Stomach (tissue), 19 donors: ENCODE measurements at places on chromosomes 13 and 19. TPM values are rescaled to one million over a fixed set of nuclear protein-coding genes. Genes with fewer than 3 reads are reported as not detected.
A peak's percentile ranks its signal among the peaks of the same experiment; 100 is the strongest.

DNA sequence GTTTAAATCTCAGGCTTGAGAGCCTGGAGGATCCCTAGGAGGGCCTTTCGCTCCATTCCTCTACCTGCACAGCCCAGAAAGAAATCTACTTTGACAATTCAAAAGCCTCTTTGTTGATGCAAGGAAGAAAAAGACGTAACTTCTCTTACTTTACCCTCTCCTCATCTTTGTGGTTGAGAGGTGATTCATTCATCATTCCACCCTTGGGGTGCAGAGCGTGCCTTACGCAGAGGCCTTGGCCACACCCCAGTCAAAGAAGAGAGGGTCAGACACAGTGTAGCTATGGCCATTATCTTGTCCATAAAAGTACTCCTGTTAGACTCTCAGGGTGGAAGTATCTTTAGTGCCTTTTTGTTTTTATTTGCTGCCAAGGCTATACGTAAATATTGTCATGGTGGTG is 184.0 kb downstream of the IRS2 start:
- H3K4me3 ChIP-seq, result no peak overlapping the region
- H3K36me3 ChIP-seq, result no peaks in the 10 kb centered on the region
- DNase-seq, result no peak
- no peak overlapping the region for H3K27ac ChIP-seq
- H3K4me1 ChIP-seq, result no peaks in the 10 kb centered on the region
- no peaks in the 10 kb centered on the region for H3K27me3 ChIP-seq

DNA sequence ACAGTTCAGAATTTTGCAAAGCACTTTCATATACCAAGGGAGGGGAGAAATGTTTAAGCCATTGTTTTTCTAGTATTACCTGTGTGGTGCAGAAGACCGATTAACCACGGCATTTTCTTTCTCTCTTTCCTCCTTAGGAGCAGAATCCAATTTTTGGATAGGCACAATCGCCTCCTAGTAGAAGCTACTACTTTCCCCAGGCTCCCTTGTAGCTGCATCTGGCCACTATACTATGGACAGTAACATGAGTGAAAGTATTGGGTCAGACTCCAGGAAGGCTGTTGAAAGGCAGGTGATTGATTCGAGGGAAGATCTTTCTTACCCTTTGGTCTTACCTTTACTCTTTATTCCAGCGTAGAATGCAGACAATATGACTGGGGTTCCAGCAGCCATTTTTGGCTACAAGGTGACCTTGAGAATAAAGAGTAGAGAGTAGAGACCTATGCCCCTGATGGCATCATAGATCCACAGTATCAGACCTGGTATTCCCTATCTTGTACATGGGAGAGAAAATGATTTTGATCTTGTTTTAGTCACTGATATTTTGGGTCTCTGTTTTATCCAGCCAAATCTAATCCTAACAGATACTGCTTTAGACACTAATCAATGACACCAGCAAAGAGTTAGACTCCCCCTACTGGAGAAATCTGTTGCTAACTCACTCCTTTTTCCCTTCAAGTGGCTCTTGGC is 77.0 kb downstream of the LRRC63 start:
- no peak overlapping the region for H3K4me3 ChIP-seq
- no peak for DNase-seq
- H3K27me3 ChIP-seq, result no peaks in the 10 kb centered on the region
- H3K4me1 ChIP-seq, result no peaks in the 10 kb centered on the region

The TICAM1 gene
- total RNA-seq, result 37.9 TPM

DNA sequence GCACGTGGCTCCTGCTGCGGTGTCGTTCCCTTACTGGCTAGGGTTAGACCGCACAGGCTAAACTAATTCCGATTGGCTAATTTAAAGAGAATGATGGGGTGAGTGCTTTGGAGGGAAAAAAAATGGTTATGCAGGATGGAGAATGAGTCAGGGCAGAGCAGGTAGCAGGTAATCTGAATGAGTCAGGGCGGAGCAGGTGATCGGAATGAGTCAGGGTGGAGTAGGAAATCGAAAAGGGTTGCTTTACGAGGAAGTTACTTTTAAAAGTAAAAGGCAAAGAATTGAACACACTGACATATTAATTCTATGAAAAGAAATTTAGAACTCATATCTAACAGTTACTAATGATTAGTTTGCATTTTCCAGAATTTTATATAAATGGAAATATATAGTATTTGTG is 335.5 kb downstream of the FOXO1 start:
- H3K36me3 ChIP-seq, result no peaks in the 10 kb centered on the region
- H3K27me3 ChIP-seq, result no peaks in the 10 kb centered on the region
- no peak overlapping the region for H3K4me3 ChIP-seq
- DNase-seq, result no peak
- peaks cover 1% of the 10 kb centered on the region for H3K4me1 ChIP-seq

The DIRAS1 gene
- 0.89 TPM for total RNA-seq

- no peaks in the 10 kb centered on the region for H3K27me3 ChIP-seq
- H3K27ac ChIP-seq, result no peak overlapping the region
- DNase-seq, result no peak
- H3K36me3 ChIP-seq, result peaks cover 89% of the 10 kb centered on the region
These were observed 13.8 kb downstream of the MAP1S start for GRCh38 chr19:17733127-17733526.

DNA sequence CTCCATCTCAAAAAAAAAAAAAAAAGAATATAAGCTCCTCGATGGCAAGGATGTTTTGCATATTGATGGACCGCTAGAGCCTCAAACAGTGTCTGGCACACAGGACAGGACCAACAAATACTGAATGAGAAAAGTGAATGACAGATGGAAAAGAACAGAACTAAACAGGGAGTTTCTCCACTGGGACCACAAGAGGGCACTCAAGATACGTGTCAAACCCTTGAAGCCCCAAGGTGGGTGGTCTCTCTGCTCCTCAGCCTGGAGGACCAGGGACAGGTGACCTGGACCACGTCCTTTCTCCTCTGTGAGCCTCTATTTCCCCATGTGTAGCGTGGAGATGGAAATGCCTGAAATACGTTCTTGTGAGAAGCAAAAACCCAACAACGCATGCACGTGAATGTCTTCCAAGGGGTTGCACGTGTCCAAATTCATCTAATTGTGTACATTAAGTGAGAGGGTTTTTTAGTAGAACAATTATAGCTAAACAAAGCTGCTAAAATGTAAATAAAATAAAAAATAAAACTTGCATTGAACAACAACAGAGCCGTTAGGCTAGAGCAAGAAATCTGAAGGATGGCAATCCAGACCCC is 5.7 kb upstream of the CDC42EP5 start:
- peaks cover 1% of the 10 kb centered on the region for H3K4me1 ChIP-seq
- no peak overlapping the region for H3K4me3 ChIP-seq
- DNase-seq, result peak; percentile 81
- H3K27me3 ChIP-seq, result no peaks in the 10 kb centered on the region

The PNMA8A gene
- not detected for total RNA-seq

The SIAH3 gene
- not detected for total RNA-seq
